ENCODE measurements at places on chromosomes 3 and 15.

DNA sequence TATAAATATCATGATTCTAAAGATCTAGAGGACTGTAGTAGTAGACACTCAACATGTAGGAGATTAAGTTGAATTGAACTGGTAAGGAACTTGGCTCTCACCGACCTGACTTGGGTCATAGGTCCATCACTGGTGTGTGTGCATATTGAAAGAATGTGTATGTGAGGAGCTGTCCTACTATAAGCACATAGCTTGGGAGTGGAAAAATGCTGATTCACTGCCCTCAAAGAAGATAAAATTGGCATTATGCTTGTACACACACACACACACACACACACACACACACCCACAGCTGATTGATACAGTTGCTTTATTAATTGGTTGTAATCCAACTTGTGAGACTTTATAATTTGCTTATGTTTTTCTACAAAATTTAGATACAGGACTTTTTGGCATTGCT is 411.0 kb upstream of the NR2F2 start:
- DNase-seq = no peak

DNA sequence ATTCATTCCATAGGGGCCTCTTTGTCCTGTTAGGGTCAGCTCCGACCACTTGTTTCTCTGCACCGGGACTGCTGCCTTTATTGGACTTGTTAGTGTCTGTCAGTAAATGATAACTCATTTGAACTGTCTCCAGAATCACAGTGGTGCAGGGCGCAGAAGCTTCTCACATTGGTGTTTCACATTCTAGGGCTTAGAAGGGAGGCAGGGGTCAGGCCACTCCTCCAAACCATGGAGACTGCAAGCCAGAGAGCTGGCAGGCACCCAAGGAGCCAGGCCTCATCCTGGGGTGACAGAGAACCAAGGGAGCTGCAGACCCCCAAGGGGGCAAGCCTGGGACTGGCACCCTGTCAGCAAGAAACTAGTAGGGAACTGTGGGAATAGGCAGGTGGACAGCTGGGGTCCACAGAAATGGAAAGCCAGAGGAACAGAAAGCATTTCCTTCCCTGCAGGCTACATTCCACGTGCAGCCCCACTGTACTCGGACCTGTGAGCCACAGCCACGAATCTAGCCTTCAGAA is 49.1 kb downstream of the CCNL1 start:
- no peak for DNase-seq

- DNase-seq = no peak
These were observed 48.5 kb downstream of the HACD2 start for GRCh38 chr3:123536153-123536895.

DNA sequence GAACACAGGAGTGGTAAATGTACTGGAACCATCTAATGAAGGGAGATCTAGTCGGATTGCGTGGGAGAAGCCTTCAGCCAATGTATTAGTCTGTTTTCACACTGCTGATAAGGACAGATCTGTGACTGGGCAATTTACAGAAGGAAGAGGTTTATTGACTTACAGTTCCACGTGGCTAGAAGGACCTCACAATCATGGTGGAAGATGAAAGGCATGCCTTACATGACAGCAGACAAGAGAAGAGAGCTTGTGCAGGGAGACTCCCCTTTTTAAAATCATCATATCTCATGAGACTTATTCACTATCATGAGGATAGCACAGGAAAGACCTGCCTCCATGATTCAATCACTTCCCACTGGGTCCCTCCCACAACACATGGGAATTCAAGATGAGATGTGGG is 17.0 kb downstream of the HRG start:
- no peak for DNase-seq

DNA sequence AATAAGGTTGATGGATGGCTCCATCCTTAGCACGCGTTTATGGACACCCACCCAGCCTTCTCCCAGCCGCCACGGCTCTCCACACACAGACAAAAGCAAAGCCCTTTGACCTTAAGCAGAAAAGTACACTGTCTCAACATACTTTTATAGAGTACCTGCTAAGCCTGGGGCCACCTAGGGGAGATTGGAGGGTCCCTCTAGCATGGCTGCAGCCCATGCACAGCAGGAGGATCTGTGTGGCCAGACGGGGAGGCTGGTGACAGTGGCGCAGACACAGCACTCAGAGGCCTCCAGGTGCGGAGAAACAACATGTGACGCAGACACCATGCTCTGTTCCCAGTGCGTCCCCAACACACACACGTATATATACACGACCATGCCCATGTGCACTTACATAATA is 174.9 kb downstream of the XXYLT1 start:
- no peak for DNase-seq

DNA sequence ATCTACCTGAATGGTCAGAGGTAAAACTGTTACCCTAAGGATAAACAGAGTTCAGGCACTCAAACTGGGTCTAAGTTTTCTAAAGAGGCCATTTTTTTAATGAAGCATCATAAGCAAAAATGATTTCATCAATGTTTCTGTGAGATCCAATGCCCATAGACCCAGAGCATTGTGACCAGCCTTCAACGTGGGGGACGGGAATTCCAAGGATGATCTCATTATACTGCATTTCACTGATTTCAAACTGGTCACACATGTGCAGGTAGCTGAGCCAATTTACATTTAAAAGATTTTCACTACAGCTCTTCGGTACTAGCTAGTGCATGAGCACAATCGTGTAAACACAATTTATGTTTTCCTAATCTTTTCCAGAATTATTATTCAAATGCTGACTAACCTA is 472.9 kb downstream of the DIPK2A start:
- DNase-seq = no peak

GRCh38 chr3:72368331-72368975 is 479.8 kb downstream of the SHQ1 start:
- DNase-seq = no peak

DNA sequence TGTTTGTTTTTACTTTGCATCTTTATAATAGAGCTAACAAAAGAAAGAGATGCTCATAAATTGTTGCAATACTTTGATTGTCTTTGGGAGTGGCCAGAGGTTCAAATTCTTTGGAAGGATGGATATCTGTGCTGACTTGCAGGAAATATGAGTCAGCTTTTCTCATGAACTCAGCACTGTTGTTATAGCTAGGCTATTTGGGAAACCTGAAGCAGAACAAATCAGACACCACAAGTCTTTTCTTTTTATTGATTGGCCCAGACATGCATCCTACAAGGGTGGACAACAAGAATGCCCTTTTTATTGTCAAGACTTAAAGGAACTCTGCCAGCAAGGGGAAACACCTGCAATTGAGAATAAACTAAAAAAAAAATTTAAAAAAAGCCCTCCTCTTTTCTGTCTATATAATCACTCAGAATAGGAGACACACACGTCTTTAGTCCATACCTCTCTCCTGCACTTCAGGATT is 4.6 kb upstream of the DENND4A start:
- DNase-seq = peak; percentile 71

DNA sequence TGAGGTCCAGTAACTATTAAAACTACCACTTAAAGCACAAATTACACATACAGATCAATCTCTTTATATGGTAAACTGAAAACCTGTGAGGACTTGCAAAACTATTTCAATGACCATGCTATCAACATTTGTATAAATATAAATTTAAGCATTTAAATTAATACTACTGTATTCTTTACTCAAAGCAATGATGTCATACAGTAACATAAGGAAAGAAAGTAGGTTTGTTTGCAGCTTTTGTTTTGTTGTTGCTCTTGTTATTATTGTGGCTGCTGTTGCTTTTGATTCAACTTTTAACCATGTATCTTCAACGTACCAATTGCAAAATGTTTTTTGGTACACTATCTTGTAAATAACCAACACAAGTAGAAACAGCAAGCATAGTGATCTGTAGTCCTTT is 22.0 kb downstream of the CBLB start:
- no peak for DNase-seq

GRCh38 chr15:56175788-56176187 is 67.9 kb downstream of the RFX7 start:
- no peak for DNase-seq

DNA sequence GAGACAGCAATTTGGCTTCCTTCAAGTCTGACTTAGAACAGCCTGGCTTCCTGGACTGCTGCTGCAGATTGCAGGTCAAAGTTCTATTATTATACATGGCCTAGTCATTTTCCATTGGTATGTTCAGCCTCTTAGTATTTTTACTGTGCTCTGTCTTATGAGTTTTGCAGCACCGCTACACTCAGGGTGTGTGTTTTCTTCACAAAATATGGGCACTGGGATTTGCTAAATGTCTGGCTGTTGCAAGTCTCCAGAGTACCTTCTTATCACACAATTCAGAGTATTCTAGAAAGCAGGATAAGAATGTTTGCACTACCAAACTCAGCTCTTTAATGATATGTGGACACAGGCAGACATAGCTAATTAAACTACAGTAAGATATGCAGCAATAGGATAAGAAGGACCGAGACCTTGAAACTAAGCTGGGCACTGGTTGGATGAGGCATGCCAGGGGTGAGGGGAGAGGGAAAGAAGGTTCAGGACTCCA is 203.0 kb upstream of the PDZRN3 start:
- DNase-seq = no peak

GRCh38 chr15:22958487-22959280 is 21.5 kb downstream of the CYFIP1 start:
- no peak for DNase-seq

- no peak for DNase-seq
These were observed 210.3 kb upstream of the ONECUT1 start for GRCh38 chr15:53000409-53000808.

- DNase-seq = no peak
These were observed 35.9 kb downstream of the VGLL4 start for GRCh38 chr3:11607816-11608215.

- DNase-seq = no peak
These were observed 183.4 kb downstream of the KLHL25 start for GRCh38 chr15:85611361-85611760.
